ENCODE measurements at places on chromosomes 6 and 20.

- no peak for DNase-seq
These were observed 48.1 kb upstream of the GCLC start for GRCh38 chr6:53593001-53593488.

DNA sequence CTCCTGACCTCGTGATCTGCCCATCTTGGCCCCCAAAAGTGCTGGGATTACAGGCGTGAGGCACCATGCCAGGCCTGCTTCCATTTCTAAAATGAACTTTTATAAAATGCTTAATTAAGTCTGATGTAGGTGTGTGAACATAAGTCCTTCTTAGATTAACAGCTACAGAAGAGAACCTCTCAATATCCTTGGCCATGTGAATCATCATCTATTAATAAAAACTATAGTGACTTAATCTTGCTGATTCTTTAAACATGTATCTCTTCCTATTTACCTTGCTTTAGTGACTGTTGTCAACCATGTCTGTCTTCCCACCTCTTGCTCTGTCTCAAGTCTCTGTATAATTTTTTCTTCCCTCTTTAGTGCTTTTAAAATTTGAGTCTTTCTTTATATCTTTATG lies 127.1 kb downstream of the JARID2 start:
- DNase-seq, result no peak

- no peak for DNase-seq
These were observed 31.2 kb downstream of the SRSF3 start for GRCh38 chr6:36625158-36625919.

- DNase-seq, result no peak
These were observed 642.2 kb downstream of the EYS start for GRCh38 chr6:65064844-65065243.

GRCh38 chr20:32967961-32968457 lies 36.2 kb downstream of the SUN5 start:
- DNase-seq, result no peak
